COR-L47 (cell line): ENCODE measurements at places on chromosomes 12 and 14.
A peak's percentile ranks its signal among the peaks of the same experiment; 100 is the strongest.

GRCh38 chr14:63770187-63770807 is 42.4 kb upstream of the SGPP1 start:
- DNase-seq = no peak

- no peak for DNase-seq
Observed at GRCh38 chr14:56666716-56667115, 87.1 kb downstream of the TMEM260 start.

DNA sequence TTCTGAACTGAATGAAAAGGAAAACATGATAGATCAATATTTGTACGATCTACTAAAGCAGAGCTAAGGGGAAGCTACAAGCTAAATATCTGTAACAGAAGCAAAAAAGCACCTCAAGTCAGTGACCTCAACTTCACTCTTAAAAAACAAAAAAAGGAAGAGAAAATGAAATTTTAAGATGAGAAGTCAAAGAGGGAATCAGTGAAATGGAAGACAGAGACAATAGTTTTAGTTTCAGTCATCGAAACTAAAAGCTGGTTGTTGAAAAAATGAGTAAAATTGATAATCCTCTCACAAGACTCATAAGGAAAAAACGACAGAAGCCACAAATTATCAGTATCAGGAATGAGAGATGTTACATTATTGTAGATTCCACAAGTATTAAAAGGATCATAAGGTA is 11.9 kb upstream of the SLC2A13 start:
- DNase-seq = no peak

GRCh38 chr12:57000393-57000792 is 6.0 kb downstream of the ZBTB39 start:
- no peak for DNase-seq

DNA sequence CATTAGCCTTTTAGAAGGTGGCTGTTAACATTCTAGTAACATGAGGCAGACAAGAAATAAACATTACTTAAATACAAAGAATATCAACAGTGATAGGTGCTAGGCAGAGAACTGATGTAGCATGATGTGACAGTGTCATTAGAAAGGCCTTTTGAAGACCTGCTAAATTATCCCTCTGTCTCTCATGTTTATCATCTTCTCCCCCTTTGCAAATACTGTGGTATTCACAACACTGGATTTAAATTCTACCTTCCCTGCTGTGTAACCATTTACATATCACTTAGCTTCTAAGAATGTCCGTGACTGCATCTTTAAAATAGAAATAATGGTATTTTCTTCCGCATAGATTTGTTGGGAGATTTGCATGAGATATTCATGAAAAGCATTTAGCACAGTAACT is 74.4 kb upstream of the CLEC14A start:
- no peak for DNase-seq

DNA sequence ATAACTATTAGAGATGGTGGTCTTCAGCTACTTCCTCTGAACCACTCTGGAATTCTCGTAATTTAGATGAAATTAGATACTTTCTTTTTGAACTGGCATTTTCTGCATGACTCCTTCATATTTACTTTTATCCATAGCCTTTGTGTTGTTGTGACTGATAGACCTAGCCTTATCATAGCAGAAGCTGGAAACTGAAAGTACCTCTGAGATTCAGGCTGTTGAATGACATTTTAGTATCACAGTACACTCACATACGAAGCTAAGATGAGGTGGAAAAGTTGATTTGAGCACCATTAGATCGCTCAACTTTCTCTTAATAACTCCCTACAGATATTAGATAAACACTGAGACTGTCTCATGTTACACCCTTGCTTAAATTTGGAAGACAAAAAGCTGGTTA is 525.1 kb upstream of the FBXO33 start:
- DNase-seq = no peak

GRCh38 chr12:85814071-85814470 is 22.1 kb downstream of the RASSF9 start:
- DNase-seq = peak; percentile 98

- no peak for DNase-seq
Observed at GRCh38 chr12:1444142-1444516, 150.3 kb downstream of the FBXL14 start.

DNA sequence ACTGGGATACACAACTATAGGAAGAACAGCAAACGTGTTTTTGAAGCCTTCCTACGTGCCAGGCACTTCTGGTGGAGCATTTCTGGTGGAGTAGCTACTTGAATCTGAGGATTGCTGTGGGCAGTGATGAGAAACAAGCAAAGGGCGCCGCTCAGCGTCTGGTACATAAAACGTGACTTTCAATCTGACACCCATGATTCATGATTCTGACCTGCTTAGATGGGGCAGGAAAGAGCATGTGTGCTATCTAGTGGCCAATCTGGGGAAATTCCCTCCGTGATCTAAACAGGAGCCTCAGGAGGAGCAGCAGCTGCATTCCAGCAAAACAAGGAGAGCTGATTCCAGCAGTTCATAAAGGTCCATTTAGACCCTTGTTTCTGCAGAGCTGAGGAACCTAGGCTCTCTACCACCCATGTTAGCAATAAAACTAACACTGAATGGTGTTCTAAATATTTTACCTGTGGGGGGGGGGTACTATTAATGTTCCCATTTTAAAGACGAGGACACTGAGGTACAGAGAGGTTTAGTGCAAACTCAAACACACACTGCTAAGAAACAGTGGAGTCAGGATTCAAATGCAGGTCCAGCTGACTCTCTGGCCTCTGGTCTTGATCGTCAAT is 37.8 kb downstream of the PAH start:
- DNase-seq = peak; percentile 86
